Activated CD4-positive, CD25-positive, alpha-beta regulatory T cell treated with anti-CD3 and anti-CD28 coated beads, Interleukin-2, amount 50 U/mL, for 16 hours (primary cell): ENCODE measurements at places on chromosomes 5 and 9.

- no peak for DNase-seq
Observed at GRCh38 chr9:131045300-131046092, 36.5 kb downstream of the LAMC3 start.

DNA sequence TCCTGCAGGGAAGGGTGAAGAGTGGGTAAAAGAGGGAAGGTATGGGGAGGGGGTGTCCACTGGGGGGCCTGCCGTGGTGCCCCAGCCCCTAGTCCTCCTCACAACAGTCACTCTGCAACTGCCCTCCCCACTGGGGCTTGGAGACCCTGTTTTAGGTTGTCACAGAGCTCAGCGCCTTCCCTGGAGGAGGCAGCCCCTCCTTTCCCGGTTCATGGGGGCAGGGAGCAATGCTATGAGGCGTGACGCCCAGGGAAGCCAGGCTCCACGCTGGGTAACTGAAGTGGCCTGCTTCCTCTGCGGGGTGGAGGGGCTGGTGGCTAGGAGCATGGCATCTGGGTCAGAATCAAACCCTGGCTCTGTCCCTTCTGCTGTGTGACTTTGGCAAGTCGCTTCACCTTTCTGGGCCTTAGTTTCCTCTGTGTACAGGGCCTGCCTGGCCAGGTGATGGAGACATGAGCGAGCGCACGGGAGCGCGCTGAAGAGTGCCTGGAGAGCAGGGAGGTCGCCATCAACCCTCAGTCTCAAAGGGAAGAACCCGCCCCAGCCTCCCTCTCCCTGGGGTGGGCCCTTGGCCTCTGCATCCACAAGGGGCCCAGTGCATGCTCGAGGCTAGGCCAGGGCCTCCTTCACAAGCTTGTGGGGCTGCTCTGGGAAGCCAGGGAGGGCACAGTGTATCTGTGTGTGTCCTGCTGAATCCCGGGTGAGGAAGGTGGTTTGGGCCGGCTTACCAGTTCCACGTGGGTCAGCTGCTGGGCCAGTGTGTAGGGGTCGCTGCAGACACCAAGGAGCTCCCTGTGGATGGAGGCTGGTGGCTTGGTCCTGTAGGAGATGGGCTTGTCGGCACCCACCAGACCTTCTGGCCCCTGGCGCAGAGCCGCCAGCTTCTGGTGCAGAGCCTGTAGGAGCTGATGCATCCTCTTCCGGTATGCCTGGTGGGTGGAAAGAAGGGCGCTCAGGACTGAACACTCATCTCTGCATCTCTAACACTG is 56.4 kb upstream of the RNF130 start:
- DNase-seq = no peak

- DNase-seq = no peak
Observed at GRCh38 chr5:18560602-18561001, 926.3 kb downstream of the TAF11L14 start.

DNA sequence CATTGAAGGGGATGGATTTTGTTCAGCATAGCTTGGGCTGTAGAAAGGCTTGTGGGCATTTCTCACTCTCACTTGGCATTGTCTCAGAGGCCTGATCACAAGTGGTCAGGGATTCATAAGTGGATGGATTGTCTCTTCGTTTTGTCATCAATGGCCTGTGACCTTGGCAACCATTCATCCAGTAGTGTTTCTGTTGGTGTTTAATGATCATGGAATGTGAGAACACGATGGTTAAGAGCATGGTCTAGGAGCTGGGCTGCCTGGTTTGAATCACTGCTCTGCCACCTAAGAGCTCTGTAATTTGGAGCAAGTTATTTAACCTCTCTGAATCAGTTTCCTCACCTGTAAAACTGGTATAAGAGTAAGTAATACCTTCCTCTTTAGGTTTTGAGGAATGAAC is 430.1 kb upstream of the MEF2C start:
- DNase-seq = no peak

DNA sequence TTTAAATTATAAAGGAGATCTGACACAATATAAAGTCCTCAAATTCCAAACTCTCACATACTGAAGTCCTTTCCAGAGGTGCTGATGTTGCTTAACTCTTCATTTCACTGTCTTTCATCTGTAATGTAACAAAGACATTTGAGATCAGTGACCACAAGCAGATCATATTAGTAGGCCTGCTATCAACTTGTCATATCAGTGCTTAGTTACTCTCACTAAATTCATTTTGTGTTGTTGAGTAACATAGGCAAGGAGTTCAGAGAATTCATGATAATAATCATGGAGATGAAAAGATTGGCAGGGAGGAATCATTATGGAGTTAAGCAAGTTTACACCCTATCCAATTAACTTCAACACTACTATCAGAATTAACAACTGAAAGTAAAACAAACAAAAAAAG is 571.0 kb upstream of the ARRDC3 start:
- DNase-seq = no peak

- no peak for DNase-seq
Observed at GRCh38 chr9:15310107-15310850, 3.3 kb upstream of the TTC39B start.

- DNase-seq = no peak
Observed at GRCh38 chr9:114272739-114273431, 50.0 kb upstream of the ORM1 start.

- DNase-seq = no peak
Observed at GRCh38 chr9:2567922-2568321, 53.7 kb upstream of the VLDLR start.

GRCh38 chr5:138895918-138896317 is 20.8 kb upstream of the LRRTM2 start:
- DNase-seq = no peak

DNA sequence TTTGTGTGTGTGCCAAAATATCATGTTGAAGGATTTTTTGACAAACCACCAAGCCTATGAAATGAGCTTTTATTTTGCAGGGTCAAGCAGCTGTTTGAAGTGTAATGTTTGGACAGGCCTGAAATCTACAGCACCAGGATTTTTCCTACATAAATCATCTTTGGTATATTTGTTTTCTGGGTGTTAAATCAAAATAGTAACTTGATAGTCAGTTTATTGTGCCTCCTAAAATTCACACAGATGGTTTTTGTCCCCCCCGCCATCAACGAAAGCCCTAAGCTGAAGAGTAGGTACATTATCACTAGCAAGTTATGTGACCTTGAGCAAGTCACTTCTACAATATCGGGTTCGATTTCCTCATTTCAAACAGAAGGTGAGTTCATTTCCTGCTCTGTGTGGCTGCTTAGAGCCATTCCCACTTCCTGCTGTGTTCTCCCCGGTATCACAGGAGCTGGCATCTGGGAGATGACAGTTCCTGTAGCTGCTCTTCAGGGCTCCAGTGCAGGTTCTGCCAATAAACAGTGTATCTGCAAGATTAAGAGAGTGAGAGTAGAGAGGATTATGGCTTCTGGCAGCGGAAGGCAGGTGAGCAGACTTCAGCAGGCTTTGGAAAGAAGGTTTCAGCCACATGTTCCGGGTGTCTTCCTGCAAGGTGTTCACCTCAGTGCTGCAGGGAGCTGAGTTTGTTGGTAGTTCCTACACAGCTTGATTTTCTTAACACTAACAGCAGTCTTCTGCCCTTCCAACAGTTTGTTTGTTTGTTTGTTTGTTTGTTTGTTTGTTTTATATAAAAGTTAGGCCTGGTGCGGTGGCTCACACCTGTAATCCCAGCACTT is 48.4 kb upstream of the GNE start:
- no peak for DNase-seq

DNA sequence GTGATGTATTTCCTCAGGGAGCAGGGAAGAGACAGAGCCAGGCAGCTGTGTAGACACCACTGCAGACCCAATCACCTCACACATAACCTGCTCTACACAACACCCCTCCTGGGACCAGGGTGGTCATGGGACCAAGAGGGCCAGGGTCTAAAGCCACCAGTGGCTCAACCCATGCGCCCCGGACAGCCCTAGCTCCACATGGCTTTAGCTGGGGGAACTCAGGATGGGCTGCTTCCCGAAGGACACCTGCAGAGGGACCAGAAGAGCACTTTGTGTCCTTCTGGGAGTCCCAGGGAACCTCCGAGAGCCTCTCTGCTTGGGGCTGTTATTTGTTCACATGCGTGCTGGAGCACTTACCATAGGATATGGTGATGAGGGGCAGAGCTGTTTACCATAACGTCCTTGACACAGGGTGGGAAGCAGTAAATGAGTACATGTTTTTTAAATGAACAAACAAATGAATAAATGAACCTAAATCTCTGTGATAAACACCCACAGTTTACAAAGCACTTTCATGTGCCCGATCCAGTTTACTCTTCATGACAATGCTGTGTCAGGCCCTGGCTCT is 12.3 kb downstream of the SEPTIN8 start:
- no peak for DNase-seq

DNA sequence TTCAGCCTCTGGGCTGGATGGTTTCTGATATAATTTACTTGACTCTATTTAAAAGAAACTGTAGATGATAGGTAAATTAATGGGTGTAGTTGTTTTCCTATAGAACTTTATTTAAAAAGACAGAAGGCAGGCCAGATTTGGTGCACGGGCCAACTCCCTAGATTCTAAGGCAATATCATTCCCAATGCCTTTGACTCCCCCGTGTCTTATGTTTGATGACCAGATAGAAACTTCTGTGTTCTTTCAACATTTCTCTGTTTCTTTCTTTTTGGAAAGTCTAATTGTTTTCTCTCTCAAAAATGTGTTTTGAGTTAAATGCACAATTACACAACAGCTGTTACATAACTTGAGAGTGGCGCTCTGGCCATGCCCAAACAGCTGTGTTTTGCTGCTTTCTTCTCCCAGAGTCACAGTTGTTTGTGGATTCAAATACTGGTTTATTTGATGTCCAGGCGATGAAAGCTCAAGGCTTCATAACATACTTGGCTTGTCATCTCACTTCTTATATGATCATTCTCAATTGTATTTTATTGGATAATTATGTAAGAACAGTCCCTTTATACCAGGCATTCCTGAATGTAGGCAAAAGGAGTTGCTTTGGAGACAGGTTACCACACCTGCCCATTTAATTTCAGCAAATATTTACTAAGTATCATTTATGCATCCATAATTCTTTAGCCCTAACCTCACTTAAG is 1.7 kb upstream of the ALDH1A1 start:
- DNase-seq = no peak

GRCh38 chr5:140258016-140258415 is 44.9 kb downstream of the PFDN1 start:
- no peak for DNase-seq

- no peak for DNase-seq
Observed at GRCh38 chr5:167052791-167053190, 1238.7 kb upstream of the WWC1 start.

DNA sequence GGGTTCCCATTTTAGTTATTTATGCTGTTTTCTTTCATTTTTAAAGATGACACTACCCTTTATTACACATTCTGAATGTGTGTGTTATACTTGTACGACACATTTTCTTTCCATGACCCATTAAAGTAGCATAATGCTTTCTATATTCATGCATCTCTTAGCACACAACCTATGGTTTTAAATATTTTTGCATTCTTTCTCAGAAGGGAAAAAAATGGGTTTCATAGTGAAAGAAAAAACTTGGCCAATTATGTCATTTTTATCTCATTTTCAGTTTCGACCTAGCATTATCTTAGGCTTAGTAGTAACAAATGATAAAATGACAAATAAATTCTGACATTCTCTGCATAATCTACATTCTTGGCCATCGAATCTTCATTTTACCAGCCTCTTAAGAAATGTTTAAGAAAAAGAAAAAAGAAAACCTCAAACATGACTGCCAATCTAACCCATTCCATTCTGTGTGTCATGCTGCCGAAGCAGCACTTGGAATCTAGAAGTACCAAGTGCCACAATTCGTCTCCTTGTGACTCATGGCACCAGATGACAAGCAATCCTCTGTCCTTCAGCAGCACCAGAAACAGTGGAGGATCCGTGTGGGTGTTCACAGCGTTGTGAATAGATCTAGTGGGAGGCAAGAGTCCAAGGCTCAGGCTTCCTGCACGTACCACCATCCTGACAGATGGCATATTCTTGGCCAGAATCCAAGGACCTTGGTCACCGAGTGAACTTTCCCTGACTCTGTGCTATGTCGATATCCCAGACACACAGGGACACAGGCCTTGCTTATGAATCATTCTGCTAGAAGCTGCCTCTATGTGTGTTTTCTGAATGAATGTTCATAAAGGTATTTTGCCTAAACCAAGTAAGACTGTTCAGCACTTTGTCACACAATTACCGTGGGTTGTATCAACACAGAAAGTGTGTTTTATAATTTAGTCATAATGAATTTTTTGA is 502.7 kb downstream of the NR2F1-AS1 start:
- no peak for DNase-seq

DNA sequence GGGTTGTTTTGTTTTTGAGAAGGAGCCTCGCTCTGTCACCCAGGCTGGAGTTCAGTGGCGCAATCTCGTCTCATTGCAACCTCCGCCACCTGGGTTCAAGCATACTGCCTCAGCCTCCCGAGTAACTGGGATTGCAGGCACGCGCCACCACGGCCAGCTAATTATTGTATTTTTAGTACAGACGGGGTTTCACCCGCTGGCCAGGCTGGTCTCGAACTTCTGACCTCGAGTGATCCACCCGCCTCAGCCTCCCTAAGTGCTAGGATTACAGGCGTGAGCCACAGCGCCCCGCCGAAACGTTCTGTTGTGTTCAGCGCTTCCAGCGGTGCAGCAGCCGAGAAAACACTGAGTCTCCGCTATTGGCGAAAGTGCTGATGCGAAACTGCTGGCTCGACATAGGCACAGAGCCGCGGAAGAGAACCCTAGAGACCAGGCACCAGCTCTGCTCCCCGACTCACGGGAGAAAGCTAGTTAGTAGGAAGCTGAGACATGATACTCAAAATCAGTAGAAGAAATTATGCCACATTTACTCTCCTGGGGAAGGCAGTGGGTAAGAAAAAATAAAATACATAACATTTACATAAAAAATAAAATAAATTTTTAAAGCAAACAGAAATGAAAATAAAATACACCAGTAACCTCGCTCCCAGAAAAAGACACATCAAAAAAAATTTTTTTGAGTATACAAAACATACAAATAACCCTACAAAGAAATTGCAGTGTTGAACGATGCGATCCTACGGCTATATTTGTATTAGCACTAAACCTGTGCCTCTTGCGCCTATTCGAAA is 31.6 kb downstream of the ANXA2R start:
- DNase-seq = peak; percentile 79

GRCh38 chr5:172699423-172699822 is 58.4 kb downstream of the NEURL1B start:
- DNase-seq = no peak

GRCh38 chr5:33675958-33676464 is 215.8 kb downstream of the ADAMTS12 start:
- no peak for DNase-seq

DNA sequence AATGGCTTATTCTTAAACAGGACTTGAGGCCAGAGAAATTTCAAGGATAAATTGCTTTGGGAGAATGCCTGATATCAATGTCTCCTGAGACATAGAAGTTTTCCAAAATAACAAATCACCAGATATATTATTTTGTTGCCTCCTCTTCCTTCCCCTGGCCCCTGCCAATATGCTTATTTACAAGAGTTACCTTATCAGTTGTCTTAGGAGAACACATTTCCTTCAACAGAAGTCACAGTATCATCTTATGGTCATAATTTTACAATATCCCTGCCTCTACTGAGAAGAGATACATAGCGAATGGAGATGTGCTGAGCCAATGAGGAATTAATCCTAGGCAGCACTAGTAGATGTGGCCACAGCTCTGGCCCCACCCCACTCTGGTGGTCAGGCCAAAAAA is 43.1 kb downstream of the TMEM252 start:
- no peak for DNase-seq
